ENCODE measurements at places on chromosomes 3 and 15.

DNA sequence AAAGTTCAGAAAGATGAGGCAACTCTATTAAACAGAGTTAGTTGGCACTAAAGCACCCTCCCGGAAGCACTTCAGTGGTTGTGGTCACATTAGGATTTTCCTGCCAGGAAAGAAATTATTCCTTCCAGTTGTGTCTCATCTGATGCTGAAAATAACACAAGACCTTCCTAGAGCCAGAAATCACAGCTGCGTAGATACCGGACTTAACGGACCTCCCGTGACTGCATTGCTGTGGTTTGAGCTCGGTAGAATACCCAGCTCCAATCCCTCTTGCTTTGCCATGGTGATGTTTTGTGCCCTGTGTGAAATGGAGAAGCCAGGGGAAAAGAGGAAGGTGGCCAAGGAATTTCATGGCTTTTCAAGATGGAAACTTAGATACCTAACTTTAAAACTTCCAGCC, 215.0 kb upstream of the IGF1R start:
- DNase-seq, result no peak

DNA sequence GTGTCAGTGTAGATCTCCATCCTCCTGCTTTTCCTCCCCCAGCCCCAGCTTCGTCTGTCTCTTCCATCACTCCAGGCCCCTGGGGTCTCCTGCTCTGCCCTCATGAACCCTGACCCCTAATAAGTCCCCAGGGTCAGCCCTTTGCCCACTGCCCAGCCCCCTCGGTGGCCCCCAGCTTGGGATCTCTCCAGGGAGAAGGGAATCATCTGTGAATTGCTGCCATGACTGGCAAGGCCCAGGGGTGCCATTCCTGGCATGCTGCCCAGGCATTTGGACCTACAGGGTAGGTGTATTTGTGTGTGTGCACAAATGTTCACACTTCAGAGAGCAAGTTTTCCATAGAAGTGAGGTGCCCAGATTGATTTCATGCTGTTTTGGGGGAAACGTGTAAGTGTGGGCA, 5.9 kb upstream of the TBC1D21 start:
- no peak for DNase-seq

DNA sequence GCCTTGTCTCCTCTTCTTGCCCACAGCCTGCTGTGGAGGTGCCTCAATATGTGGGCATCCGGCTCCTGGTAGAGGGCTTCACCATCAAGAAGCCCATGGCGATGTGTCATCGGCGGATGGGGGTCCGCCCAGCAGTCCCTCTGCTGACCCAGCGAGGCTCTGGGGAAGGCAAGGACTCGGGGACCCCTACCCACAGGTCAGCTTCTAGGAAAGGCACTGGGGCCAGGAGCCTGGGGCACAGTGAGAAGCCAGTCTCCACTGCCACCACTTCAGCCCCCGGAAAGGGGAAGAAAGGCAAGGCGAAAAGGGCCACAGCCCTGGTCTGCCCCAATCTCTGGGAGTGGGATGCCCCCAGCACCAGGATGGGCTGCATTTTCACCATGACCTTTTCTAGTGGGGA, 10.7 kb downstream of the RPUSD3 start:
- no peak for DNase-seq

- DNase-seq, result no peak
These were observed 44.8 kb downstream of the FOXL2 start for GRCh38 chr3:138902171-138902570.

- DNase-seq, result no peak
These were observed 3.4 kb downstream of the DENND6A start for GRCh38 chr3:57689367-57690053.

DNA sequence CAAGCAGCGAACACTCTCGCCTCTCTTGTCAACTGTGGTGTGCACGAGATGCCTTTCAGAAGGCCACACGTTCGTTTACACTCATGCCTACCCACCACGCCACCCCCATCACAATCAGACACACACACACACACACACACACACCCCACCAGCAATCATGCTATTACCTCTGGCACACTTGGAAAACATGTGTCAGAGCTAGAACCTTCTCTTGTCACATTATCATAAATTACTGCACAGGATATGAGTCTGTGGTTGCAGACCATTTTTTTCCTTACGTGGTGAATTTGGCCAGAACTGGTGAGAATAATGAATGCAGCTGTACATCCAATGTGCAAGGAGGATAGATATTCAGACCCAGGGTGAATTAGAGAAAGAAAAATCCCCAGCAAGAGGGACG, 52.4 kb downstream of the TRIM69 start:
- DNase-seq, result no peak

GRCh38 chr3:36677331-36678007, 86.9 kb downstream of the DCLK3 start:
- no peak for DNase-seq

- DNase-seq, result no peak
These were observed 77.5 kb downstream of the TBC1D5 start for GRCh38 chr3:17664923-17665322.

- DNase-seq, result no peak
These were observed 236.8 kb downstream of the CACNA2D3 start for GRCh38 chr3:54358969-54359694.

- no peak for DNase-seq
These were observed 24.7 kb downstream of the KY start for GRCh38 chr3:134625885-134626741.

DNA sequence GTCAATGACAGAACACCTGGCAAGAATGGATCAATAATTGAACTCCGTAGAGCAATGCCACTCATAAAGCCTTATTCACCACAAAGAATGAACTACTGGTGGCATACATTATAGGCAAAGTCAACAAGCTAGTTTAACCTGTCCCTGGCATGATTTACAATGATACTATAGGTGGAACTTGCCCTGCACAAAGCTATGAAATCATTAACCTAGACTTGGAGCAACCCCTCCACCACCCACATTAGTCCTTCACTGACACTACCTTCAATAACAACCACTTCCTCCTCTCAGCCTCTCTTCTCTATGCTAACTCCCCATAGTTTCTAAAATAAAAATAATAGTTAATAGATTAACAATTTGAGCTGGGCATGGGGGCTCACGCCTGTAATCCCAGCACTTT, 54.4 kb downstream of the ACAP2 start:
- DNase-seq, result no peak

DNA sequence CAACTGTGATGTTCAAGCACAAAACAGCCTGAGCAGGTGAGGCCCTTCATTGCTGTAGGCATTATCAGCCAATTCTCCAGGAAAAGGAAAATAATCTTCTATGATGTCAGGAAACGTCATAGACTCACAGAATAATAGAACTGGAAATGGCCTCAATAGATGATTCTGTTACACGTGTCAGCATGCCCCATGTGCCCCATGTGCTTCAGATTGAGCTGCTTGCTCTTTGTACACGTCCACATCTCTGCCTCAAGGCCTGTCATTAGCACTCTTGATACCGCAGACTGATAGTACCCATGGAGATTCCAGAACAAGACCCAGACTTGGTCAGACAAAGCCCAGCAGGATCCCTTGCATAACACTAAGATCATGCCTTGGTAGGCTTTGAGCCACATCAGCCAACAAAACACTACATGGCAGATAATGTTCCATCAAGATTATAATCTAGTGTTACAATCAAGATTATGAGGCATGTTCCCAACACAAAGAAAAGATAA, 95.9 kb downstream of the MEIS2 start:
- no peak for DNase-seq

GRCh38 chr3:100709842-100710260, 557 bp downstream of the TFG start:
- DNase-seq, result no peak

DNA sequence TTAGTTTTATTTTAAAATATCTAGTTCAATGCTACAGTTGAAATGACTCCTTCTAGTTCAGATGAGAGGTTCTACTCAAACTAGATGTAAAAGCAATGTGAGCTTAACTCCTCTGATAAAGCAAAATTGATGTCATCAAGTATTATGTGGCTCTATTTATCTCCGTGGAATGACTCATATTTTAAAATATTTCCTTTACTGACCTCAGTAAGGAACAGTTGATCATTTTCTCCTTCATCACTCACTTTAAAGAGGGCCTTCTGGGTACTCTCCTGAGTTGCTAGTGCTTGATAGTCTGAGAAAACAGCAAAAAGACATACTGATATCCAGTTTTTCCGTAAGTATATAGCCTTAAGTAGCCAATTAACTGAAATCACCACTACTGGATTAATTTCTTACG, 1099.3 kb downstream of the ROBO2 start:
- DNase-seq, result no peak

GRCh38 chr3:123161167-123161566, 40.6 kb upstream of the SEC22A start:
- no peak for DNase-seq

- no peak for DNase-seq
These were observed 67.1 kb downstream of the OXSM start for GRCh38 chr3:25856902-25857518.

DNA sequence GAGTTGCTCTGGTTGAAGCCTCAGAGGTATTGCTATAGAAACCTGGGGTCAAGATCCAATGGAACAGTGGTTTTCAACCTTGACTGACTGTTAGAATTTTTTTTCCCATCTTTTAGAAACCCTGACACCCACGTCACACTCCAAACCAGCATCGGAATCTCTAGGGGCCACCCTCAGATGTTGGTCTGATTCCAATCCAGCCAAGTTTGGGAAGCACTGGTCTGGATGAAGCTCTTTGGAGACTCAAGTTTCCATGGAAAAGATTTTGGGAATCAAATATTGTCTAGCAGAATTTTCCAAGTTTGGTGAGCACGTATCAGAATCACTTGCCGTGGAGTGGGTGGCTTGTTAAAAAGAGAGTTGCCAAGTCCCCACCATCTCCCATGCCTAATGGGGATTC, 103.8 kb downstream of the THSD4 start:
- no peak for DNase-seq

- DNase-seq, result no peak
These were observed 43.2 kb downstream of the P3H2 start for GRCh38 chr3:190077395-190078045.

DNA sequence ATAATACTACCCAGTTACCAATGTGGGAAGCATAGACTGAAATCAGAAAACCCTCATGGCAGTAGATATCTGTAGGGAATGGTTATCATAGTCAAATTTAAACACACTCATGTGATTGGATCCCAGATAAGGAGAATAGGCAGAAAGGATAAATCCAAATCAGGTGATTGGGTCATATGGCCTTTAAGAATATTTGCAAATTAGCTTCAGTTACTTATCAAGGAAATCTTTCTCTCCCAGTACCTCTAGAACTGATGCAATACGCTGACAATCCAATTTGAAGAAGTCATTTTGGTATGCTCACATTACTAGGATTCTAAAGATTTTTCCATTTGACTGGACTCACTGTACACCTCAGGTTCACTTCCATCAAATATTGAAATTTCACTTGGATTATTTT, 87.7 kb upstream of the MNS1 start:
- DNase-seq, result no peak

GRCh38 chr3:158097593-158098308, 8.5 kb downstream of the SHOX2 start:
- peak; percentile 62 for DNase-seq

- no peak for DNase-seq
These were observed 14.5 kb downstream of the IGDCC3 start for GRCh38 chr15:65363306-65363705.

- DNase-seq, result peak; percentile 94
These were observed 74.3 kb downstream of the SIDT1 start for GRCh38 chr3:113606539-113607218.

GRCh38 chr3:72397586-72397985, 450.7 kb downstream of the SHQ1 start:
- DNase-seq, result no peak

DNA sequence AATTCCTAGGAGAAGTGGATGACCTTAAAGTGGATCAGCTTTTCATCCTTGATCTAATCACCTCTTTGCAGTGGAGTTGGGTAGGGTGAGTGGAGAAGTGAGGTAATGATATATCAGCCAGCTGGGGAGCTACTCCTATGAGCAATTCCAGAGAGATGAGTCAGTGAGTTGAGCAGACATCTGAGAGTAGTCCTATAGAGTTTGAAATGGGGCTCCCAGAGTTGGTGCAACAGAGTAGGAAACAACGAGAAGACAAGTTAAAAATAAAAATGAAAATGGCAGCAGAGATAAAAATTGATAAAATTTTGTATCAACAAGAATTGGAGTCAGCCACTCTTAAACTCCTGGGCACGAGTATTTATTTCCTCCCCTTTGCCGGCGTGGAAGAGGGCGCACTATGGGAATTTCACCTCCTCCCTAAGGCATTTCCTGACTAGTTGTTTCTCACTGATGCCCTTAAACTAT, 150.8 kb upstream of the DPH6 start:
- no peak for DNase-seq

GRCh38 chr3:141643391-141643790, 94.7 kb upstream of the RNF7 start:
- DNase-seq, result no peak

GRCh38 chr15:85408270-85408746, 27.9 kb downstream of the AKAP13 start:
- DNase-seq, result peak; percentile 75

- DNase-seq, result peak; percentile 79
These were observed 42.7 kb downstream of the BFSP2 start for GRCh38 chr3:133442518-133442917.

DNA sequence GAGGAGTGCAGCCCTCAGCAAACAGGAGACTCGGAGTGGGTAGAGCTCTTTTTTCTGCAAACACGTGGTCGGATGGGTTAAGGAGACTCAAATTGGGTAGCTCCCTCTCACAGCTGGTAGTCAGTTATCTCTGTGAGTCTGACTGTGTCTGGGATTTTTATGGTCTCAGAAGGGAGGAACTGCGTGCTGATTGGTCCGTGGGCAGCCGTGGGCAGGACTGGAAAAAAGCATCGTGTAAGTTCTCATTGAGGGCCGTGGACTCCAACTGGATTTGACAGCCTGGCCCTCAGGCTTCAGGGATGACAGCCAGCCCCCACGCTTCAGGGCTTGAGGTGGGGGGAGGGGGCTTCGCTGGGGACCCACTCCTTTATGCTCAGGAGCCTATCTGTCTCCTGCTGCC, 463.9 kb downstream of the EPHA3 start:
- DNase-seq, result no peak

- no peak for DNase-seq
These were observed 47.3 kb downstream of the BDH1 start for GRCh38 chr3:197508461-197508860.

GRCh38 chr15:92714077-92714476, 58.5 kb upstream of the FAM174B start:
- DNase-seq, result no peak

GRCh38 chr15:69482686-69483256, 30.2 kb downstream of the RPLP1 start:
- DNase-seq, result no peak

GRCh38 chr3:122469659-122470058, 45.1 kb downstream of the KPNA1 start:
- no peak for DNase-seq

GRCh38 chr15:86163816-86164215, 84.1 kb downstream of the AGBL1 start:
- DNase-seq, result no peak

DNA sequence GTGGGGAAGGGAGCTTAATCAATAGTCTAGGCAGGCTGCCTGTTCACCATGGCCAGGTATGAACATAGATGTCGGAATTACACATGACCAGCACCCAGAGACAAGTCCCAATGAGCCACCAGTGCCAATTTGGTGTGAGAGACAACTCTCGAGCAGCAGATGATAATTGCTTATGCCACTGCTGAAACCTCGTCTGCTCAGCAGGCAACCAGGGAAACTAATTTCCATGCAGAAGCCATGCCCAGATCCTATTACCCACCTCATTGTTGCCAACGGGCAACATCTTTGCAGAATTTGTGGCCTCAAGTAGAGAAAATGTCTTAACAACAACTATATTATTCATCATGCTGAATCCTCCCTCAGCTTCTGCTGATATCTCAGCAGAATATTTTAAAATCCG, 84.9 kb downstream of the CGGBP1 start:
- DNase-seq, result no peak

- no peak for DNase-seq
These were observed 141.0 kb downstream of the TMCO5A start for GRCh38 chr15:38075466-38075865.
